Coronary artery (tissue), 2 donors: ENCODE measurements at places on chromosomes 7 and 10.
A peak's percentile ranks its signal among the peaks of the same experiment; 100 is the strongest.

DNA sequence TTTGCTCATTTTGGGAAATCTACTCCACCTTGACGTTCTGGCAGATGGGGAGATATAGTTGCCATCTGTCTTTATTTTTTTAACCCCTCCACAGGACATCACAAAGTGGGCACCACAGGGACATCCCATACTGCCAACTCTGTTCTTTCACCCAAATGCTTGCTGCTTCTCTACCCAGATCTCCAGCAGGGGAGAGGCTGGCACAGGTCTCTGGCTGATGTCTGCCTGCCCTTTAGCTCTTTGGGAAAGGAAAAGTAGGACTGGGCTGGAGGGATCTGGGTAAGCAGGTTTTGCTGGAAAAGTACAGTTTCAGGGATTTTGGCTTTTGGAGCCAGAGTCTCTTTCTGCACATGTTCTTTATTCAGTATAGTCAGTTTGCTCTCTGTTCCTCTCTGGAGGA is 156.7 kb downstream of the ANLN start:
- no peak for DNase-seq

DNA sequence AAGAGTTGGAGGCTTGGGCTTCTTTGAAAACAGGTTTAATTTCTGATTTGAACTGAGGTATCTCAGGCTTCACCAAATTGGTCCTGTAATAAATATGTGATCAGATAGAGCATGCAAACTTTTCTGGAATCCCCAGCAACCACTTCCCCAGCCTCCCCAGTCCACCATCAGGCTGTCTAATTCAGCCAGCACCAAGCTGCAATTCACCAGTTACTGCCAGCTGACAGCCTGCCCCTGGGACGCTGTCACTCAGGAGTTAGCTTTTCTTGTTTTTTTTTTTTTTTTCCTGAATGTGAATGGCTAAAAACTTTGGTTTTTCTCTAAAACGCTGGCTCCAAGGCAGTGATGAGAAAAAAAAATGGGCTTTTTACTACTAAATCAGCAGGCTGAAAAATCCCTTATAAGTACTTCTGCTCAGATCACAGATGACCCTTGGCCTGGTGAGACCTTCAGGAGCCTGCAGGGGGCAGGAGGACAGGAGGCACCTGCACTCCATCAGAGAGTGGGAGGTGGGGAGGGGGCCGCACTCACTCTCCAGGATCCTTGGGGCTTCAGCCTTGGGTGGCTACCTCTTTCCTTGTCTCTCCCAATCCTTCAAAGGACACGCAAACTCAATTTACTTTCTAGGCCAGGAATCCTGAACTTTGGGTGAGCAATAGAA is 349.4 kb downstream of the GATA3 start:
- DNase-seq = no peak

DNA sequence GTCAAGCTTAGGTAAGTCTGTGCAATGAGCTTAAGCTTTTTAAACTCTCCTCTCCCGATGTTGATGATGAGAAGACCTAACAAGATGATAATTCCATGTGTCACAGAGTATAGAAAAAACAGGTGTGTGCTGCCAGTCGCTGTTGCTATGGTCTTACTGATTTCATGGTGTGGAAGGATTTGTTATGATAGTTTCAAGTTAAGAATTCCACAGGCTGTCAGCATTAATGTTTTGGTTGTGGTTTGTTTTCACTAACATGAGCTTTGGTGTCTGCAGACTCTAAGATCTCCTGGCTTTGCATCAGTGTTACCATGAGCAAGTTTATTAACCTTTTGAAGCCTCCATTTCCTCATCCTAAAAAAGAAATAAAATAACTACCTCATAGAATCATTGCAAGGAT is 123.7 kb downstream of the NSUN6 start:
- no peak for DNase-seq

GRCh38 chr7:77699056-77699455 is 2.8 kb downstream of the RSBN1L start:
- no peak for DNase-seq

DNA sequence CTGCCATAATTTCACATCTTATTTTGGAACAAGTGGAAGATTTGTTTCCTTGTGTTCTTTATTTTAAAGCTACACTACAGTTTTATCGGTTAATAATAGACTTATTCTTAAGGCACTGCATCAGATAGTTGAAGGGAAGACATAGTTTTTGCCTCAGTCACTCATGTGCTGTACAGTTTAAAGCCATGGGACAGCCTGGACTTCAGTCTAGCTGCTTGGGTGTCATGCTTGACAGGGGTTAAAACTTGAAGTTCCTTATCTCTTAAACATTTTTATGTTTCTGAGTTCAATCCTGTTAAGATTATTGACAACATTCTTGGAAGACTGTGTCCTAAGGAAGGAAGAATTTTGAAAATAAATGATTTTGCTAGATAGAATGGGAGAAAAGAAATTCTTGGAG is 49.7 kb downstream of the PPP1R9A start:
- no peak for DNase-seq

GRCh38 chr10:74502963-74503608 is 323.3 kb upstream of the KAT6B start:
- DNase-seq = no peak

DNA sequence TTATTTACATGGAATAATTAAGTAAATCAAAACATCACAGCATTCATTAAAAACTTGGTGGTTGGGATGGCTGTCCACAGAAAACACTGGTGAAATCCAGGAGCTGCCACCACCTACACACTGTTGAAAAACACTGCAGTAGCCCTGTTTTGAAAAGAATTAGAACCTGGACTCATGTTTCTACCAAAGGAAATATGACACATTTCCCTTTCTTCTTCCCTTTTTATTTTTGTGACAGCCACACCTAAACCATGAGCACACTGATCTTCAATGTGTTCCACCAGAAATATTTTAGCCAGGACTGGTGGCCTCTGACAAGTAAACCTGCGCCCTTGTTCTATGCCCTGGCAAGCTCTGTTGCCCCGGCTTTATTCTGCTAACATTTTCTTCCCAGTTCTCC is 3.3 kb downstream of the TMEM140 start:
- no peak for DNase-seq

DNA sequence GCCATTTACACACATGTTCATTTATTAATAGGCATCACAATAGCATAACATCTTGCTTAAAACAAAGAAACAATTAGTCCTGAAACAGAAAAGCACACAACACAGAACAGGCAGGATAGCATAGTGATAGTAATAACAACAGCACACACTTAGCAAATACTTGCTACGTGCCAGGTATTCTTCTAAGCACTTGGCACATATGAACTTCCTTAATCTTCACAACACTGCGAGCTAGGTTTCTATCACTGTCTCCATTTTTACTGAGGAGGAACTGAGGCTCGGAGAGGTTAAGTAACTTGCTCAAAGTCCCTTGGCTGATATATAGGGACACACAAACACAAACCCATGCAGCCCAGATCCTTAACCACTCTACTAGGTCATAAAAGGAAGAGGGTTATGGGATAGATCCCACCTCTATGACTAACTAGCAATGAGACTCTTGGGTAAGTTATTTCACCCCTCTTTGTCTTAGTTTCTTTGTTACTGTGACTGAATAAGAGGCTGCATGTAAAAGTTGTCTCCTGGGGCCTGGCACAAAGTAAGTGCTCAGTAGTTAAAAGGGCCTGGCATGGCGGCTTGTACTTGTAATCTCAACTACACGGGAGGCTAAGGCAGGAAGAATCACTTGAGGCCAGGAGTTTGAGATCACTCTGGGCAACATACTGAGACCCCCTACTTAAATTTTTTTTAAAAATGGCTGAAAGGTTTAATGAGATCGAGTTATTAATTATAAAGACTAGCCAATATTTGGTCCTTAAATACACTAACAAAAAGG is 181.0 kb upstream of the RHOBTB1 start:
- DNase-seq = no peak

- no peak for DNase-seq
Measured at GRCh38 chr10:66782776-66783175, 143.1 kb upstream of the LRRTM3 start.

GRCh38 chr7:31122649-31123058 is 70.5 kb downstream of the ADCYAP1R1 start:
- peak; percentile 69 for DNase-seq

DNA sequence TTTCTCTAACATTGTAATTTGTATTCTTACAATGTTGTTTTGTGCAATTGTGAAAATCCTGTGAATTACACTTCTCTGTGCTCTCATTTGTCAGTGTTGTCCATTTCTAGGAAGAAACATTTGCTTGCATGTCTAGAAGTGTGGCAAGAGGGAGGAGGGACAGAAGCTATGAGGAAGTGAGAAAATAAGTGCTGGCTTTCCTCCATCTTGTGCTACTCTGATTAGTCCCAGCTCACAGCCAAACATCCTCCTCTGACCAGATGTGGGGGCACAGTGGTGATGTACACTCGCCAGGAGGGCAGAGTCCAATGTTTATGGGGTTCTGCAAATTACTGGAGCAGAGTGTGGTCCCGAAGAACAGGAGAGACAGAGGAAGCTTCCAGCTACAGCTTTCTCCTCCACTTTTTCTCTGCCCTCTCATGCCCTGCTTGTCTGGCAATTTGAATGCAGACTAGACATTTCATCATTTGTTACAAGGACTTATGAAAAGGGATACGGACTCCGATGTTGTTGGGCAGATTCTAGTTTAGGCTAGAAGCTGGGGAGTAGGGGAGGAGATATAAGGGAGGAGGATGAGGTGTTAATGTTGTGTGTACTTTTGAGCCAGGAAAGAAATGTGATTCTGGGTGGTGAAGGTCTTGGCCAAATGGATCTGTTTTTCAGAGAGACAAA is 131.0 kb upstream of the C1GALT1 start:
- DNase-seq = no peak

GRCh38 chr7:100847360-100847759 is 5.2 kb upstream of the SLC12A9 start:
- no peak for DNase-seq

DNA sequence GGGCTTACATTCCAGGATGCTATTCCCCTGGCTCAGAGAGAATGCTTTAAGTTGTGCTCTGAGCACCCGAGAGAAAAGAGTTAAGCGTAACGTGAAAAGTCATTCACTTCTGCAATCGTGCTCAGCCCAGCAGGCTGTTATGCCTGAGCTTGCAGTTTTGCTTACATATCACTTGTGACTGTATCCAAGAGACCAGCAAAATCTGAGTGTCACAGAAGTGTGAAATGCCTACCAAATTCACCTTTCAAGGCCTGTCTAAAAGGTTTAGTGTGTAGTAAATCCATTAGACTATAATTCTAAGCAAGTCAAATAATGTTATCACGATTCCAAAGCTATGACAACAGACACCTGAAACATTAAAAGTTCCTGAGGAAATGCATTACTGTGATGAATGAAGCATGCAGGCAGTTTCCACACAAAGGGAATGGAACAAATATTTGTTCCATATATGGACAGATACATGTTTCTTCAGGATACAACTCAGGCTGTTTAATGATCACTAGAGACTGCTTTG is 20.1 kb downstream of the ITGB1 start:
- DNase-seq = no peak

GRCh38 chr10:48779077-48779476 is 94.4 kb downstream of the WDFY4 start:
- DNase-seq = peak; percentile 47

- DNase-seq = no peak
Measured at GRCh38 chr7:131606346-131607290, 50.2 kb upstream of the PODXL start.

DNA sequence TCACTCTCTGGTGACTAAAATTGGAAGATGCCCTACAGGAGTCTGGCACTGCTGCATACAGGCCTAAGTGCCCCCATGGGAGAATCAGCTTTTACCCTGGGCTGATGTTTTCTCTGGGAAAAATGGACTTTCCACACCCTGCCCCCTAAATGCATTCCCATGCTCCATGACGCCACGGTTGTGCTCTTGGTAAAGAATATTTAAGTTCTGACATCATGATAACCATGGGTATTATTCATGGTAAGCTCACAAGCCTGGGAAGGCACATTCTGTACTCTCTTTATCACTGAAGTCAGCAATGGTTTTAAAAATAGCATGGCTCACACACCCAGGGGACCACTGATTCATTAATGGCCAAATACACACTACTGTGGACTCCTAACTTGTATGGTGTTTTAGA is 43.4 kb downstream of the HIPK2 start:
- DNase-seq = peak; percentile 91

GRCh38 chr10:18240185-18240882 is 100.1 kb downstream of the CACNB2 start:
- no peak for DNase-seq

DNA sequence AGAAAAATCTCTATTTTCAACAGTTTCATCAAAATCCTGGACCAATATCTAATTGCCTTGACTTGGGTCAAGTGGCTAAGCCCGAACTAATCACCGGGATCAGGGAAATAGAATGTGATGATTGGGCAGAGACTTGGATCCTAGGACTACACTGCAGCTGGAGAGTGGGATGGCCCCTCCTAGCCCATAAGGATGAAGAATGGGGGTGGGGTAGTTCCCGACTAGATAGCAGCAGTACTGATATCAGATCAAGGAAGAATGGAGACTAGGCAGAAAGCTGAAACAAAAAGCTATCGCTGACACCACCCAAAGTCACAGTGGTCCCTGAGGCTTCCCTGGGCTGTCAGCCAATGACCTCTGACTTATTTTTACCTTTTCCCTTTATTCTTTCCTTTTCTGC is 160.4 kb upstream of the PHYHIPL start:
- no peak for DNase-seq

DNA sequence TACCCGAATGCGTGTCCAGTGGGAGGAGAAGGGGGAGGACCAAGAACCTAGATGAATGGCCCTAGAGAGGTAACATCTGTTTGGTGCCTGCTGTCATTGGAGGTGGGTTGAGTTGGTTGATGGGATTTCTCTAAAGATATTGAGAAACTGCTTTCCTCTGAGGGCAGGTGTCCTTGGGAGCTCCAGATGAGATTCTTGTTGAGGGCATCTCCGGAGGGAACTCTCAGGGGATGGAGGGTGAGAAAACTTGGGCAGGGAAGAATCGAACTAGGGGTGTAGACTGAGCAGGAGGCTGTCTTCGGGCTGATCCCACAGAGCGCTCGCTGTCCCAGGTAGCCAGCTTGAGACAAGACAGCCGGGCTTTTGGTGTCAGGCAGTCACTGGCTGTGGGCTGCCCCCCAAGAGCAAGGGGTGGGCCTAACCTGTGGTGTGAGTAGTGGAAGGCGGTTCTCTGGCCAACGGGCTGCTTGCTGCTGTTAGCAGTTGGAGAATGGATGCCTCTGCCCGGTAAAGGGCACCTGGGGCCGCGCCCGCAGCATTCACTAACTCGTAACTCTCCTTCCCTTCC is 3.7 kb downstream of the IRF5 start:
- no peak for DNase-seq

DNA sequence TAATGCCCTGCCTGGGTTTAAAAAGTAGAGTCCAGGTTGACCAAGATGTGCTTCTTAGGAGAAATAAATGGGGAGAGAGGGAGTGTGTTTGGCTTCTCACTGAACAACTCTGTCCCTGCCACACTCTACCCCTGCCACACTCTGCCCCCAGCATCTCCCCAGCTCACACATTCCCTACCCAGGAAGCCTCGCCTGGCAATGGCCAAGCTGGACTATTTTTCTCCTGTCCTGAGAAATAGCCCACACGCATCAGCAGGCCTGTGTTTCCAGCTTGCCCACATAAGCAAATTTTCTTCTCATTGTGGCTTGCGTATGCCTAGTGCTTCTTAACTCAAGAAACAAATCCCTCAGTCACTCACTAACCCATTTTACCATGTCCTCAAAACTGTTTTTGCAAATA is 1.8 kb downstream of the LRRC18 start:
- DNase-seq = peak; percentile 28

- no peak for DNase-seq
Measured at GRCh38 chr10:88228130-88228529, 355.0 kb downstream of the RNLS start.
